ENCODE measurements at places on chromosomes 7 and 10. TPM values are rescaled to one million over a fixed set of nuclear protein-coding genes. Genes with fewer than 3 reads are reported as not detected.
A peak's percentile ranks its signal among the peaks of the same experiment; 100 is the strongest.

- DNase-seq: peak; percentile 16
Measured at GRCh38 chr10:21191512-21191911, 294.4 kb upstream of the NEBL start.

- DNase-seq: no peak
Measured at GRCh38 chr10:133271521-133272300, 5.0 kb downstream of the ADAM8 start.

- peak; percentile 69 for DNase-seq
Measured at GRCh38 chr7:101731502-101732084, 85.8 kb upstream of the CUX1 start.

The SPDYE5 gene
- total RNA-seq: not detected

The HIPK2 gene
- 24.4 TPM for total RNA-seq

The MRLN gene
- total RNA-seq: not detected
